Hematopoietic multipotent progenitor cell treated with erythropoietin and hydrocortisone succinate and interleukin-3 and kit ligand, for 4 days (in vitro differentiated cells): ENCODE measurements at places on chromosomes 16 and 17.
A peak's percentile ranks its signal among the peaks of the same experiment; 100 is the strongest.

DNA sequence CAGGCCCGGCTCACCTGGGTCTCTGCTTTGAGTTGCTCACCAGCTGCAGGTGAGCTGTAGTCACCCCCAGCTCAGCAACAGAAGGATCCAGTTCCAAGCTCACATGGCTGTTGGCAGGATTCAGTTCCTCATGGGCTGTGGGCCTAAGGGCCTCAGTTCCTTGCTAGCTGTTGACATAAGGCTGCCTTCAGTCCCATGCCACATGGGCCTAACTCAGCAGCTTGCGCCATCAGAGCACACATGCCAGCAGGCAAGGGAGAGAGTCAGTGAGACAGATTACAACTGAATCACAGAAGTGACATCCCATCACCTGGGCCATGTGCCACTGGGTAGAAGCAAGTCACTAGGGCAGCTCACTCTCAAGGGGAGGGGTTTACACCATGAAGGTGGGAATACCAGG lies 24.7 kb downstream of the PSMD7 start:
- DNase-seq, result no peak

DNA sequence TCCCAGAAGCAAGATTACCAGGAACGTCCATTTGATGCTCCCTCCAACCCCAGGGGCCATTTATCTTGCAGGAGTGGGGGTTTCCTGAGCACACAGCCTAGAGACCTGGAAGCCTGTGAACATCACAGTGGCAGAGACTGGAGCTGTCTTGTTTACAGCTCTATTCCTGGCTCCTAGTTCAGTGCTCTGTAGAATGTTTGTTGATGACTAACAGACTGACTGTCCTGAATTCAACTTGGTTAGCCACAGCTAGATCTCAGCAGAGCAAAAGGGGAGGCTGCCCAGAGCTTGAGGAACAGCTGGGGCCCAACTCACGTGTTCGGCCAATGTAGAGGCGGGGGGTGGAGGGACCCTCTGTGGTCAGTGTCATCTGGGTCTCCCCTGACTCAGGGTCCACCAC lies 6.6 kb downstream of the ERN2 start:
- DNase-seq, result no peak

- DNase-seq, result no peak
Observed at GRCh38 chr17:45854209-45854608, 9.5 kb downstream of the SPPL2C start.

DNA sequence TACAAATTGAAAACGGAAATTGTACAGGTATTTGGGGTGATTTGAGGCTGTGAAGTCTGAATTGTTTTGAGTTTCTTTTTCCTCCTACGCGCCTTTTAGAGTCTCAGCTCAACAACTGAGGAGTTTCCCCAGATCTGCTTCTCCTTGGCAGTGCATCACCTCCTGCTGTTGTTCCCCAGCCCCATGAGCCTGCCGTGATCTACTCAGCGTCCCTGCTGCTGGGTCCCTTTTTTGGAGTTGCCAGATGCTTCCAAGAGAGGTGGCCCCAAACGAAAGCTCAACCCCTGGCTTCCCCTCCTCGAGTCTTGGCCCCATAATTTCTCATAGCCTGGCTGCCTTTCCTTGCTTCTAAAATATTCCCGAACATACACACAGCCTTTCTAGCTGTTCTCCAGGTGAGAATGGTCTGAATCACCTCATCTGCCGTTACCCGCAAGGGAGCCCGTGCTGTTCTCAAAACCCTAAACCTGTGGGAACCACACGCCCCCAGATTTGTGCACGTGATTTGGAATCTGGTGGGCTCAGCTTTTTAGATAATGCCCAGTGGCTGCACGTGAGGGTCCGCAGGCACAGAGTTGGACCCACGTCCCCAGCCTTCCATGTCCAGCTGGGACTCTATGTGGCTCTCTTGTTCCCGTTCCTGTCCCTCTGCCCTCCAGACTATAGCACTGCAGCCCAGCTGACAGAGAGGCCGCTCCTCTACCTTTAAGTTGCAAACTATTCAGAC lies 179.1 kb upstream of the CHMP6 start:
- no peak for DNase-seq

- DNase-seq, result peak; percentile 96
Observed at GRCh38 chr17:77374170-77374936, 233.6 kb downstream of the SEC14L1 start.

DNA sequence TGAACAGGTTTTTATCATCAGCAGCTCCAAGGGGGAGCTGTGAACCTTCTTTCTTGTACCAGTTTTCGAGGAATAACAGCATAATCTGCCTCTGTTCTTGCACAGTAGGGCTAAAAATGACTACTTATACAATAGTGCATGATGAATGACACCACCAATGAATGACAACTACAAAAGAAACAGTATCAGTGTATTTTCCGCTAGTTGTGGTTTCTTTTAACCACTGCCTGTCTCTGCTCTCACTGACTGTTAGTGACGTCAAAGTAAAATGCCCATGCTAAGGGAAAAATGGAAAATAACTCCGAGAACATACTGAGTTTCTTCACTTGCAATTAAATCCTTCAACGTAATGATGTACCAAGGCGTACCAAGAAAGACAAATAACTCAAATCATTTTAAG lies 294.9 kb downstream of the MAP2K6 start:
- DNase-seq, result no peak

- DNase-seq, result no peak
Observed at GRCh38 chr17:9185688-9186284, 164.5 kb downstream of the NTN1 start.

GRCh38 chr17:1153795-1154546 lies 25.8 kb downstream of the ABR start:
- DNase-seq, result peak; percentile 52
